ENCODE measurements at places on chromosomes 3 and 15. TPM values are rescaled to one million over a fixed set of nuclear protein-coding genes. Genes with fewer than 3 reads are reported as not detected.
A peak's percentile ranks its signal among the peaks of the same experiment; 100 is the strongest.

- no peak for DNase-seq
Observed at GRCh38 chr3:24460974-24461373, 33.7 kb downstream of the THRB start.

GRCh38 chr3:45527727-45528126 is 66.8 kb upstream of the LIMD1 start:
- DNase-seq = no peak

GRCh38 chr15:85318048-85318731 is 62.2 kb upstream of the AKAP13 start:
- no peak for DNase-seq

DNA sequence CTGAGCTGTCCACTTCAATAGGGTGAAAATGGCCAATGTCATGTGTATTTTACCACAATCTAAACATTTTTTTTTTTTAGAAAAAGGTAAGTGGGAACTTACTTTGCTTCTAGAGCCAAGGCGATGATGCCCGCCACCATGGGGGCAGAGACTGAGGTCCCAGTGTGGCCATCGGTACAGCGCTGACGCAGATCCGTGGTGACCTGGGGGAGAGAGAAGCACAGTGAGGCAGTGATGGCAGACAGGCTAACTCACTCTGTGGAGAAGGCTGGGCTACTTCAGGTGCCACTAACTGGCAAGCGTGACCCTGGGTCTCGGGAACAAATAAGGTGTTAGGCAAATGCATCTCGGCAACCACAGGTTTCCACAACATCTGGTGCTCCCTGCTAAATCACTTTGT is 94.3 kb upstream of the SNRPA1 start:
- no peak for DNase-seq

GRCh38 chr3:129947538-129948240 is 26.8 kb upstream of the TRH start:
- DNase-seq = no peak

DNA sequence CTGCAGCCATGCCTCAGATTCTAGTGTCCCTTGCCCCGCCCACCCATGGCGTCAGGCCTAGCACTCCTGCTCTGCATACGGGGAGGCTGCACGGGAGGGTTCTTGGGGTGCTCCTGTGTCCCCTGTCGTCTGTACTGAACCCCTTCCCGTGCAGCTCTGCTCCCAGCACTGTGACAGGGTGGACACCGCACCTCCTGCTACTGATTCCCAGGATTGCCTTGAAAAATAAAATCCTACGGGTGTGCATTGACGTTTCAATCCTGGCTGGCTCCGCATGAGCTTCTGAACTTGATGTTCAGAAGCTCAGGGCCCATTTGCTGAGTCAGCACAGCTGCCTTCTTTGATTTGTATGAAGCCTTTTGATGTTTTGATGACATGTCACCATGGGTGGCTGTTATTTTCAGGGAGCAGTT is 176.4 kb downstream of the APBA2 start:
- no peak for DNase-seq

DNA sequence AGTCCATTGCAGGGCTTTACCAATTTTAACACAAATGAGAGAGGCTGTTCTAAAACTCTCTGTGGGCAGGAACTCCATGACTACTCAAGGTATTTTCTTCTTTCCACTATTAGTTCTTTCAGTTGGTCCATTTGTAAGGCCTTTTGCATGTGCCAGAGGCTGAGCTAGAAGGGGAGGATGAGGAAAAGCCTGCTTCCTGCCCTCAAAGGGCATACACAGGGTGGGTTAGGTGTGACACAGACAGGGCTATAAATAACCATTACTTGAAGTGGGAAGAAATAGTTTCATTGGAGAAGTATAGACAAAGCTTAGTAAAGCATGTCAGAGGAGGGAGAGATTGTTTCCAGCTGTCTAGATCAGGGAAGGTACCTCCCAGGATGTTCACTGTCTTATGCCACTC is 52.1 kb upstream of the PRTG start:
- DNase-seq = no peak

DNA sequence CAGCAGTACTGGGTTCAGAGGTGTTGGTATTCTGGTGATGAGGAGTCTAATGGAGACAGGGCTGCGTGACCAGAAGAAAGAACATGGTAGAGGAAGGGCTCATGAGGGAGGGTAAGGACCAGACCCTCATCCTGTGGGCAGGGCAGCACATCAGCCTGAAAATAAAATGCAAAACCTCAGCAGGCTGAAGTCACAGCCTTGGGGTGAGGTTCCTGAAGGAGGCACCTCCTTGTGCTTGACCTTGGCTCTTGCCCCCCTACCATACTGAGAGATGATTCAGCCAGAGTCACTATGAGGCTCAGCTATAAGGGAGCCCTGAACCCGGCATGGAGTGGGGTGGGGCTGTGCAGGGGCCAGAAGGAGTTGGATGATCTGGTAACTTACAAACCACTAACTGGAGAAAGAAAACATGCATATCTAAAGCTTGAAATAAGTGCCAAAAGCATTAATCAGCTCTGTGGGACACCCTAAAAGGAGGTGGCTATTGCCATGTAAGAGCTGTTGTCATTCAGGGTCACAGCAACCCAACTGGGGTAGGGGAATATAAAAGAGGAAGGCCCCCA is 60.2 kb downstream of the CORO2B start:
- DNase-seq = no peak

DNA sequence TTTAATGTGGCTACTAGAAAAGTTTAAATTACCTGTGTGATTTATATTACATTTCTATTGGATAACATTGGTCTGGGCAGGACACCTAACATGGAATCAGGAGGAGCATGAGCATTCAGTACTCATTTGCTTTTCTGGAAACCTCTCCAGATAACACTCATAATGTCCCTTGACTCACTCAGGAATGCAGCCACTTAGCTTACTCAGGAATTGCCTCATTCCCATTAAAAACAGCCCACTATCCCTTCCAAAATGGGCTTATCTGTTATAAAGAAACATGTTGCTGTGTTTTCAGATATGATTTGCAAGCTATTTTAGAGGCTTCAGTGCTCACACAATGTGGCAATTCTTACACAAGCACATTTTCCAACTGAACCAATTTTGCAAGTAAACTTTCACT is 17.1 kb downstream of the GBE1 start:
- no peak for DNase-seq

DNA sequence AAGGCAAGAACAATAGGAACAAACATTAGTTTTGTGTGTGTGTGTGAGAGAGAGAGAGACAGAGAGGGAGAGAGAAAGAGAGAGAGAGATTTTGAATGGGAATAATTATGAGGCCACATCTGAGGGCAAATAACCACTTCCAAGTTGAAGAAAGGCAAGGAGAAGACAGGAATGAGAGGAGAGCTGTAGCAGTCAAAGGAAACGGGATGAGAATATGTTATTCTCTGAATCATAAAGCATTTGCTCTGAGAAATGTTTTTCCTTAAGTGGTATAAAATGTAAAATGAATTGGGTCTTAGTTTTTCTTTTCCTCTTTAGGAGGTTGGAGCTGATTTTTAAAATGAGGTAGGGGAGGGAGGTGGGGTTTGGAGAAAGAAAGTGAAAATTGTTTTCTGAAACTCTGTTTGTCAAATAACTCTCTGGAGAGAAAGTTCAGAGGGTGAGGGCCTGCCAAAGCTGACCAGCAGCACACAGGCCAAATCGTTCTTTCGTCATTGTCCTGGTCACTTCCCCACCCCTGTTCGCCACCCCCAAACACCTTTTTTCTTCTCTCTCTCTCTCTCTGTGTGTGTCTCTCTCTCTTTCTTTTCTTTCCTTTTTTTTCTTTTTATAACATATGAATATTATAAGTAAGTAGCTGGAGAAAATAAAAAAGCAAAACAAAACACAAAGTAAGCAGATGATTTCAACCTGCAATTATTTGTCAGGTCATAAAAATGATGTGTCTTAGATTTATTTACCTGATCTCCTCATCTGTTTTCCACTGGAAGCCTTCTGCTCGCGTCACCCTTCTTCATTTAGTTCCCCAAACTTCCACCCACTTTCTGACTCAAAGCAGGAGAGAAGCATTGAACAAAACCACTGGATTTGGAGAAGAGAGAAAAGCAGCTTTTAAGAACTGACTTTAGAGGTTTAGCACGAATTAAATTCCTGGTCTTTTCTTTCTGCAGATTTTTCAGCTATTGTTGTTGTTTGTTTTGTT is 110.6 kb downstream of the LPP start:
- DNase-seq = no peak

DNA sequence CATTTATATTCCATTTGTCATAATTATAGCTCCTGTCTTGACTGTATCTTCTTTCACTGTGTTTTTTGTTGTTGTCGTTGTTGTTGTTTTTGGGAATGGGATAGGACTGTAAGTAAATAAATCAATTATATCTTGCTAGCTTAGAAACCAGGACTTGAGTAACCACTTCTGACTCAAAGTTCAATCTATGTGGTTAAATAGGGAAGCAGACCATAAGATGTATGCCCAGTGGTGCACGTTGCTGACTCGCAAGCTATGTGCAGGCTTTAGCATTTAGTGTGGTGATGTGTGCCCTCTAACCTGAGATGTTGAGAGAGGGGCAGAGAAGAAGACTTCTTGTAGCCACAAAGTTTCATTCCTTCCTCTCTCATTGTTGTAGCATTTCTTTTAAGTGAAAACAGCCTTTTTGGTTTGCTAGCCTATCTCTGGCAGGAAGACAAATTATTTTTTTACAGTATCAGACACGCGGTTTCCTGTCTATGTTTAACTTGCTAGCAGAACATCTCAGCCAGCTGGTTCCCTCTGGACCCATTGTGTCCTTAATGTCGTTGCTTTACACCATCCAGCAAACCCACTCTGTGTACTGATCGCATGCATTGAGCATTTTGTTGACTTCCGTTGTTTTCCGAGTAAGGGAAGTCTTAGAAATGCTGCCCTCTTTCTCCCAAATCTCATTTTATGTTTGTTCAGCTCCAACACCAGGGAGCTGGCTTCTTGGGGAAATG is 52.1 kb downstream of the TGFBR2 start:
- DNase-seq = no peak

GRCh38 chr15:99981191-99981647 is 248.0 kb upstream of the LYSMD4 start:
- DNase-seq = no peak

- no peak for DNase-seq
Observed at GRCh38 chr3:134894533-134894932, 99.5 kb downstream of the EPHB1 start.

GRCh38 chr3:107938143-107938542 is 152.7 kb downstream of the CD47 start:
- no peak for DNase-seq

DNA sequence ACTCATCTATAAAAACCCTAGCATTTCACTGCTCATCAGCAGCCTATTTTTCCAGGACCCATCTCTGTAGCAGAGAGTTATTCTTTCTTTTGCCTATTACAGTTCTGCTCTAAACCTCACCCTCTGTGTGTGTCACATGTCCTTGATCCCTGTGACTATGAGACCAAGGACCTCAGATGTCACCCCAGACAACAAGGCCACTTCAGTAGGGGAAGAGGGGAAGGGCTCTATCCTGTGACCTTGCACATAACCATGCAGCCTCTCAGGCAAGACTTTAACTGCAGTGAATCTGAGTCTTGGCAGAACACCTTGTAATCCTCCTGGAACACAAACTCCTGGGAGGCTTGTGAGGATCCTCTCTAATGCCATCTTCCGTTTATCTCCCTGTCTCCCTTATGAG is 4.4 kb upstream of the ZNF589 start:
- DNase-seq = no peak

DNA sequence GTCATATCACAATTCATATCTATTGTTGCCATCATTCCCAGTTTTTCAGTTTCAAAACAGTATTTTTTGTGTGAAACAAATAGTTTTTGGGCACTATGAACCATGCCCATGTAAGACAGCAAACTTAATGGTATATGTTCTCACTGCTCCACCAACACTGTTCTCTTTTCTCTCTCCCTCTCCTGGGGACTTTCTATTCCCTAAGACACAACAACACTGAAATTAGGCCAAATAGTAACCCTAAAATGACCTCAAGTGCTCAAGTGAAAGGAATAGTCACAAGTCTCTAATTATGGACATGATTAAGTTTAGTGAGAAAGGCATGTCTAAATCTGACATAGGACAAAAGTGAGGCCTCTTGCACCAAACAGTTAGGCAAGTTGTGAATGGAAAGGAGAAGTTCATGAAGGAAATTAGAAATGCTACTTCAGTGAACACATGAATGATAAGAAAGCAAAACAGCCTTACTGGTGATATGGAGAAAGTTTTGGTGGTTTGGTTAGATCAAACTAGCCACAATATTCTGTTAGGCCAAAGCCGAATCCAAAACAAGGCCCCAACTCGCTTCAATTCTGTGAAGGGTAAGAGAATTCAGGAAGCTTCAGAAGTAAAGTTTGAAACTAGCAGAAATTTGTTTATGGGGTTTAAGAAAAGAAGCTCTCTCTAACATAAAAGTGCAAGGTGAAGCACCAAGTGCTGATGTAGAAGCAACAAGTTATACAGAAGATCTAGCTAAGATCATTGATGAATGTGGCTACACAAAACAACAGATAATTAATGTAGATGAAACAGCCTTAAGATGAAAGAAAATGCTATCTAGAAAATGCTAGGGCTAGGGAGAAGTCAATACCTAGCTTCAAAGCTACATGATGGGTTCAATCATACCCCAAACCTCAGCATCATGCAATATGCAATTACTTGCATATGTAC is 104.2 kb downstream of the CBLB start:
- no peak for DNase-seq

- DNase-seq = no peak
Observed at GRCh38 chr3:134334231-134334900, 39.9 kb downstream of the AMOTL2 start.

DNA sequence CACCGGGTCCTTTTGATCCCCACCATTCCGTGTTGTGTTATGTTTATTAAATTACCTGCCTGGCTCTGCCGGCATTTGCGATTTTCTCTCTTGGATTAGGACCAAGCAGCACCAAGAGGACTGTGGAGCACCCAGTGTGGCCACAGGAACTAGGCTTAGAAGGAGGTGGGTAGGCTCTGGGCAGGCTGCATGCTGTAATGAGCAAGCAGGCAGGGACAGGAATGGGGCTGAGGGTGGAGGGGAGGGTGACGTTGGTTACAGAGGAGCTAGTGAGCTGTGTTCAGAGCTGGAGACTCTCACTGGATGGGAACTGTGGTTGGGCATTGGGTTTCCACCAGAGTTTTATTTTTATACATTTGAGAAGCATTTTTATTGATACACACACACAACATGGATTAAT is 7.9 kb upstream of the SCN5A start:
- DNase-seq = no peak

DNA sequence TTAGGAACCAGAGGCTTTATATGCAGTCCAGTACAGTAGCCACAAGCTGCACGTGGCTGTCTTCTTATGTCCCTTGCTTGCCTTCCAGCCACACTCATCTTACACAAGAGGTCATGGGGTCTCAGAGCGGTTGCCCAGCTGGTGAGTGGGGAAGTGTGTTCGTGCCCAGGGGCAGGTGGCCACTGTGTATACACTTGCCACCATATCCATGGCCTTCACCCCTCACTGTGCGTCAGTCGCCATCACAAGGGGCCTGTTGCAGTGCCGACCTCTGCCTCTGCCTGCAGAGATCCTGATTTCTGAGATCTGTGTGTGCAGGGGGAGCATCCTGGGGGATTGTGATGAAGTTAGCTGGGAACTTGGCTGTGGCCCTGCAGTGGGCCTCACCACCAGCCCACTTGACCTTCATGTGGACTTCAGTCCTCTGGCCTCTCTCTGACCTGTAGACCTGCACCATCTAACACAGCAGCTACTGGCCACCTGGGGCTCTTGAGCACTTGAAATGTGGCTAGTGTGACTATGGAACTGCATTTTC is 43.1 kb upstream of the SACM1L start:
- peak; percentile 60 for DNase-seq

Gene C3orf20
- not detected for total RNA-seq

Gene NR1D2
- 26.4 TPM for total RNA-seq

Gene ITGA11
- 1,161 TPM for total RNA-seq

Gene ISLR
- total RNA-seq = 108 TPM

Gene FGF7
- total RNA-seq = 0.32 TPM

Gene PLIN1
- total RNA-seq = 0.70 TPM

Gene UCN2
- total RNA-seq = 0.81 TPM

Gene GABRG3
- 0.19 TPM for total RNA-seq
